NCI-H1417 treated with DMSO at 0.1 percent for 48 hours (cell line): ENCODE measurements at places on chromosomes 2 and 18.

- DNase-seq, result no peak
Measured at GRCh38 chr2:236019434-236019833, 148.8 kb downstream of the GBX2 start.

GRCh38 chr2:101568969-101569368, 94.1 kb upstream of the RFX8 start:
- DNase-seq, result no peak

DNA sequence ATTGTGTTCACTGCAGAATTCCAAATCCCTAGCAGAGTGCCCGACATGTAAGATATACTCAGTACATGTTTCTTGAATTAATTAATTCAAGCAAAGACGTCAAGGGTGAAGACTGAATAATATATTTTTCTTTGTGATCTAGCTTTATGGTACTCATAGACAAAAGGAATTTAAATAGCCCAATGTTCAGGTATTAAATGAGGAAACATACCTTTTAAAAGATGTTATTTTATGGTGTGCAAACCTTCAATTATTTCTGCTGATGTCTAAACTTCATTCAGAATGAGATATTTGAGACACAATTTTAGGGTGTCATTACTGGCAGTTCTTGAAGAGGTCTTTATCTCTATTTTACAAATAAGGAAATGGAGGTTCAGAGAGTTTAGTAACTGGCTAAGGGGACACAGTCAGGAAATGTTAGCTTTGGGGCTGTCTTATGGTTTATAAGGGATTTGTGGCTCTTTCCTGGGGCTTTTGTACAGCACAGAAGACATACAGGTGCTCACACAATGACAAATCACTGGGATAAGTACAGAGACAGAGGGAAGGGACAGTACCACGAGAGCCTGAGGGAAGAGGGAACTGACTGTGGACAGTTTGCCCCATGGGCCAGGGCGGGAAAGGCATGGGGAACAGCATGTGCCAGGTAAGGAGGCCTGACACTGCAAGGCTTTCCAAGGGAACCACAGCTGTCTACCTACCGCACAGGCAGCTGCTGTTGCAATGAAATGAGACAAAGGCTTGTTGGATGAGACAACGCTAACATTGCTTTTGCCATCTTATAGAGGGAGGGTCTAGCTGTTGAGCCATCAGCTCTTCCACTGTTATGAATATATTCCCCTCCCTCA, 155.3 kb downstream of the DDX1 start:
- DNase-seq, result no peak

GRCh38 chr2:9107168-9108025, 99.2 kb upstream of the ASAP2 start:
- no peak for DNase-seq

GRCh38 chr2:220783671-220784070, 788.4 kb downstream of the EPHA4 start:
- DNase-seq, result no peak
